NCI-H1417 treated with DMSO at 0.1 percent for 48 hours (cell line): ENCODE measurements at places on chromosomes 4 and X.

- no peak for DNase-seq
These were observed 24.4 kb downstream of the GAB1 start for GRCh38 chr4:143360838-143361625.

GRCh38 chr4:10116569-10117358 lies at the start of gene WDR1:
WDR1 (minus strand) TSS chr4:10116799; CDS start chr4:10116666, 133 bp downstream.
- DNase-seq, result peak; percentile 46

DNA sequence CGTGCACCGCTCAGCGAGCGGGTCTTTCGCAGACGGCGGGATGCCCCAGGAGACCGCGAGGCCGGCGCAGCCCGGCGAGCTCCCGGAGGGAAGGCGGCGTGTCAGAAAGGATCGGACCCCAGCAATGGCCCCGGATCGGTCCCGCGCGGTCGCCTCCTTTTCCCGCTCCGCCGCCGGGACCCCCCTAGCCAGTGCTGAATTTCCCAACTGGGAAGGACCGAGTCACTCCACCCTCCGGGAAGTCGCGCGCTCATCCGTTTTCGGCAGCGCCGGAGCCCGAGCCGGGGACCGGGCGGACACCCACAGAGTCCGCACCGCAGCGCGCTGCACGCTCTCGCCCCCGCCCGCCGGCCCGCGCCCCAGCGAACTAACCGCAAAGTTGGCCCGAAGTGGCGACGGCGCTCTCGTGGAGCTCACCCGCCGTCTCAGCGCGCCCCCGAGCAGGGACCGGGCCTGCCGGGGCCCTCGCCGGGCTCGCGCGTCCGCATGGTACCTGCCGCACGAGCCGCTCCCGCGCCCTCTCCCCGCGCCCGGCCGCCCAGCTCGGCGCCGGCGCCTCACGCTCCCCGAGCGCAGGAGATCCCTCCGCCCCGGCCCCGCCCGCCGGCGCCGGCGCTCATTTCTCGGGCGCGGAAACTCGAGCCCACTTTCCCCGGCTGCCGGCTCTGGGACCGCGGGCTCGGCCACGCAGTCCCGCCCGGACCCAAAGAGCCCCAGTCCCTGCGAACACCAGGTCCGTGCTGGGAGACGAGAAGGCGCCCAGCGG lies at the start of gene FAT1:
FAT1 (minus strand) TSS at position 565 of the 766 bp plus-strand sequence. CDS start 14,029 bp downstream, outside the sequence.
- no peak for DNase-seq

DNA sequence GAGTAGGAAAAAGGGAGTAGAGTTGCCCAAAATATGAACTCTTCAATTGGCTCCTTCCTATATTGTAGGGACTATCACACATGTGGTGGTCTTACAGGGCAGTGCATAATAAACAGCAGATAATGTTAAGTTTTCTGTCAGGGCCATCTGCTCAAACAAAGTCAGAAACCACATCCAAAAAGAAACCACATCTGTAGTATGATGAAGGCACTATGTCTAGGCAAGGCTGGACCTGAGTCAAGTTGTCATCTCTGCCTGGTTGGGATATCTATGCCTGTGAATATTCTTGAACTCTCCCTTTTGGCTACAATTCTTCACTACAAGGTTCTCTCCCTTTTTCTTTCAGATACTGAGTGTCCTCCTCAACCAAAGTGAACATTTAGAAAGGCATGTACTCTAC lies 109.4 kb upstream of the C1GALT1C1 start:
- DNase-seq, result no peak

DNA sequence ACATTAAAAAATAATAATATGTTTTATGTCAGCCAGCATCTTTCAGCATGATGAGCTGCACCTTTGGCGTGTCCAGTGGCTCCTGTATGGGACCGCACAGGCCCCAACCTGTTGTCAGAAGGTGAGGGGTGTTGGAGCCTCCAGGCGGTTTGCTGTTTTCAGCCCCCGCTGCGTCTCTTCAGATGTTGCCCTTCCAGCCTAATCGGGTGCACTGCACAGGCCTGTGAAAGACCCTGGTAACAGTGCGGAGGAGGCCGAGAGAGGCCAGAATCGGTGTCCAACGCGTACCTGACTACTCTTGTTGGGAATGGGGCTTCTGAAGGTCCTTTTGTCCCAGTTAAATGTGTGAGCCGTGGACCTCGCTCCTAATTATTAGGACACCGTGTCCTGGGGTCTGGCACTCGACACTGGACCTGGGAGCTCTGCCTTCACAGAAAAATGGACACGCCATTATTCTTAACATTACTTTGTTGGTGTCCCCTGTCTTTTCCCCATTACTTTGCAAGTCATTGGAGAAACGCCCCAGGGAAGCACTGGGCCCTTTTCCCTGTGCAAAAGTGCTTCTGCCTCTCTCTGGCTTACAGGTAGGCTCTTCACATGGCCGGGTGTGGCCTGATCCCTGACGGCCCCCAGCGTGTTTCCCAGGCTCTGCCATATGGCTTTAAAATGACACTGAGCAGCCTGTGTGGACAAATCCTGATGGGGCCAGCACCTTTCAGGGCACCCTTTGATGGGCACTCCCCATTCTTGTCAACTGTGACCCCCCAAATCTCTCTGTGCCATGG lies 51.2 kb downstream of the TBC1D14 start:
- no peak for DNase-seq
